AG04450 (cell line): ENCODE measurements at places on chromosomes 13 and 19.

- DNase-seq = no peak
These were observed 17.5 kb downstream of the MIPEP start for GRCh38 chr13:23871616-23872220.

DNA sequence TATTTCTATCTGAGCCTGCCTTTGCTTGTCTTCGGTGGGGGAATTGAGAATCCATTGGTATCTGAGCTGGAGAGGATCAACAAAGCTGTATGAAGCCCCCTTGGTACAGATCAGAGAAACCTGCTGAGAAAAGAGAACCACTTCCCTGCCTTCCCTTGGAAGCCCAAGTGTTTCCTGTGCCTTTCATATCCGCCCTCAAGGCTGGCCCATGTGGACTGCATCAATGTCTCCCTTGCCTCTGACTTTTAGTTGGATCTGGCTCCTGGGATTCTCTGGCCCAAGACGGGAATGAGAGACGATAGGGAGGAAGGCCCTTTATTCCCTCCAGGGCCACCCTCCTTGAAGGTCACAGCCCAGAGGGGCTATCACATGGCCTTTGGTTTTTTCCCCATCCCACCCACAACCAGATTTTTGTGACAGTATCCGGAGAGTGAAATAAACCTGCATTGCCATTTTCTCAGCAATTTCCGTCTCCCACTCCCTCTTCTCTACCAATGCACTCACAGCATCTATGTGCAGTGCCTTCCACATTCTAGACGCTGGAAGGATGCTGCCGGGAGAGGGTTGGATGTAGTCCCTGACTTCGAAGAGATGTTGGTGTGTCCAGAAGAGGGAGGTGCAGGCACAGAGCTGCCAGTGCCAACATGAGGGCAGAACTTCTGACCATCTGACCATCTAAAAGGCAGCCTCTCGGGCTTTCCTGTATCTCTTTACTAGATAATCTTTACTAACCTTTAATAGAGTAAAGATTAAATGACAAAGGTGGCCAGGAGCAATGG lies 63.8 kb downstream of the KCTD15 start:
- no peak for DNase-seq

GRCh38 chr13:111527614-111528229 lies 207.3 kb downstream of the TEX29 start:
- no peak for DNase-seq

DNA sequence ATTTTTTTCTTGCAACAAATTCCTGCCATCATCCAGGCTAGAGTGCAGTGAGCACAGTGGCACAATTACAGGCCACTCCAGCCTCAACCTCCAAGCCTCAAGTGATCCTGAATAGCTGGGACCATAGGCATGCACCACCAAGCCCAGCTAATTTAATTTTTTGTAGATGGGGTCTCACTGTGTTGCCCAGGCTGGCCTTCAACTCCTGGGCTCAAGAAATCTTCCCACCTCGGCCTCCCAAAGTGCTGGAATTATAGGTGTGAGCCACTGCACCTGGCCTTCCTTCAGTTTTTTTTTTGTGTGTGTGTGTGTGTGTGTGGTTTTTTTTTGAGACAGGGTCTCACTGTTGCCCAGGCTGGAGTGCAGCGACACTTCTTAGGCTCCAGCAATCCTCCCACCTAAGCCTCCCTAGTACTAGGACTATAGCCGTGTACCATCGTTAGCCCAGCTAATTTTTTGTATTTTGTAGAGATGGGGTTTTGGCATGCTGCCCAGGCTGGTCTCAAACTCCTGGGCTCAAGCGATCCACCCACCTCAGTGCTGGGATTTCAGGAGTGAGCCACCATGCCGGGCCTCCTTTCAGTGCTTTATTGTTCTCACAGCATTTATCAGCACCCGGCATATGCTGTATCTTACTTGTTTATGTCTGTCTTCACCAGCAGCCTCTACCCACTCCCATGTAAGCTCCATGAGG lies 5.9 kb upstream of the SRRM5 start:
- no peak for DNase-seq

- DNase-seq = no peak
These were observed 10.4 kb downstream of the CYP2S1 start for GRCh38 chr19:41203371-41203770.

- no peak for DNase-seq
These were observed 63.9 kb downstream of the CEBPG start for GRCh38 chr19:33437393-33437820.

- DNase-seq = no peak
These were observed 18.3 kb upstream of the UGGT2 start for GRCh38 chr13:96071504-96071903.

GRCh38 chr13:37475966-37476365 lies 122.6 kb downstream of the POSTN start:
- DNase-seq = no peak

- DNase-seq = no peak
These were observed 9.0 kb upstream of the ATXN8OS start for GRCh38 chr13:70098669-70099068.

- DNase-seq = no peak
These were observed 607.4 kb downstream of the EFNB2 start for GRCh38 chr13:105928048-105928447.

DNA sequence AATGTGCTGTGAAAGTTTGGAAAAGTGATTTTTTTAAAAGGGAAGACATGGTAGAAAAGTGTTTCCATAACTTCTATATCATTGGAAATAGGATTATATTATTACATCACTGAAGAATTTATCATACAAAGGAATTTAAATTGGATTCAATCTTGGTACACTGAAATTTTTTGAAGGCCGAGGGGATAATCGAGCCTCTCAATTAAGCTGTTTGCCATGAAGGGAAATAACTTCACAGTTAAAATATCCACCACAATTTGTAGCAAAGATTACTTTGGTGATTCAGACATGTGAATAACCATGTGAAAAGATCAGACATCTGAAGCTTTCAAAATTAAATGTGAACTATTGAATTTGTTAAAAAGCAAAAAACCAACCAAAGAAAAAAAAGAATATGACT lies 215.3 kb downstream of the KLF5 start:
- no peak for DNase-seq

GRCh38 chr13:105428811-105429210 lies 1106.7 kb downstream of the EFNB2 start:
- peak; percentile 20 for DNase-seq

- DNase-seq = no peak
These were observed 27.1 kb upstream of the MYCBP2 start for GRCh38 chr13:77353995-77354394.

DNA sequence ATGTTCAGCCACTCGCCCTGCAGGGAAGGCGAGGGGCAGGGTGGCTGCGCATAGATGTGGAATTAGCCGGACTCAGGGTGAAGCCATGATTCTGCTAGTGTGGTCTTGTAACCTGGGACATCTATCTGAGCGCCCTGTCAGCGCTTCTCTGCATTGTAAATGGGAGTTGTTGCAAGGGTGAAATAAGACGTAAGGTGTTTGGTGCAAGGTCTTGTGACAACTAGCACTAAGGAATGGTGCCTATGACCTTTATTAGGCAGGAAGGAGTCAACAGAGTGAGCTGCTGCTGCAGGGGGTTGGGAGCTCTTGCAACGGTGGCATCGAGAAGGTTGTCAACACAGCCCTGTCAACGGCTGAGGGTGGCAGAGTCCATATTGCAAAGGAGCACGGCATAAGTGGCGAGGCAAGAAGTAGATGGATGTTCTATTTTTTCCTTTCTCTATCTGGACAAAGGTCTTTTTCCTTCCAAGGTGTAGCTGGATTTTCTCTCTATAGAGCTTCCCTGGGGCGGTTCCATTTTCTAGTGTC lies 49.3 kb downstream of the IRS2 start:
- no peak for DNase-seq

- DNase-seq = no peak
These were observed 142.4 kb downstream of the MYCBP2 start for GRCh38 chr13:77184455-77184854.

DNA sequence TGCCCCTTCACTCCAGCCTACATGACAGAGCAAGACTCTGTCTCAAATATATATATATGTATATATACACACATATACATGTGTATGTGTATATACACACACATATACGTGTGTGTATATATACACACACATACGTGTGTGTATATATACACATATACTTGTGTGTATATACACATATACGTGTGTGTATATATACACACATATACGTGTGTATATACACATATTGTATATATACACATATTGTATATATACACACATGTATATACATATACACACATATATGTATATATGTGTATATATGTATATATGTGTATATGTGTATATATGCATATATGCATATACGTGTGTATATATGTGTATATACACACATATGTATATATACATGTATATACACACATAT lies 173.3 kb downstream of the GPC5 start:
- DNase-seq = no peak

DNA sequence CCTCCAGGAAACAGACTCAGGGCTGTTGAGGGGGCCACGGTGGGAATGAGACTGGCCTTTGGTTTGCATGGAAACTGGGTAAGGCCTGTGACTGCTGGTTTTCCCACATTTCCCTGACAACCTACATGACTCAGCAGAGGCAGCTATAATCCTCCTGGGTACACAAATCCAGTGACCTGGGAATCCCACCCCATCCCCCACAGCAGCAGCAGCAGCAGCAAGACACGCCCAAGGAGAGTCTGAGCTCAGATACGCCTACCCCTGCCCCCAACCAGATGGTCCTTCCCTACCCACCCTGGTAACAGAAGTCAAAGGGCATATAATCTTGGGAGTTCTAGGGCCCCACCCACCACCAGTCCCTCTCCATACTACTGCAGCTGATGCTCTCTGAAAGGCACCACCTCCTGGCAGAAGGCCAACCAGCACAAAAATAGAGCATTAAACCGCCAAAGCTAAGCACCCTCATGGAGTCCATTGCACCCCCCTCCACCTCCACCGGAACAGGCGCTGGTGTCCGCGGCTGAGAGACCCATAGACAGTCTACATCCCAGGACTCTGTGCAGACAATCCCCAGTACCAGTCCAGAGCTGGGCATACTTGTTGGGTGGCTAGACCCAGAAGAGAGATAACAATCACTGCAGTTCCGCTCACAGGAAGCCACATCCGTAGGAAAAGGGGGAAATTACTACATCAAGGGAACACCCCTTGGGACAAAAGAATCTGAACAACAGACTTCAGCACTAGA lies 237.2 kb upstream of the SPRY2 start:
- DNase-seq = no peak

- no peak for DNase-seq
These were observed 323.8 kb downstream of the LMO7 start for GRCh38 chr13:75959861-75960481.

DNA sequence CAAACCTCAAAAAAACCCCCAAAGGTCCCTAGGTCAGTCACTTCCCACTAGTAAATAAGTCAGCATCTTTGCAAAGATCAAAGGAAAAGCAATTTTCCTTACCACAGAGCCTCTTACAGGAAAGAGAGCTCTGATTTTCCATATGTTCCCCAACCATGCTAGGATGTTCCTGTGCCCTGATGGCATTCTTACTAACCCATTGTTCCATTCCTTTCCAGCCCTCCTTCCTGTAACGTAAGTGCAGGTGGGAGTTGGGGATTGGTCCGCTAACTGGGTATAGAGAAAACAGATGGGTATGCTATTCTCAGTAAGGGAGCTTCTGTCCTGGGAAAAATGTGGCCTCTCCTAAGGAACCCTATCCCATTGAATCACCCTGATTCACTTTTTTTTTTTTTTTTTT lies 14.3 kb downstream of the DPRX start:
- DNase-seq = no peak

- no peak for DNase-seq
These were observed 8.2 kb downstream of the ZNF439 start for GRCh38 chr19:11856596-11857250.

DNA sequence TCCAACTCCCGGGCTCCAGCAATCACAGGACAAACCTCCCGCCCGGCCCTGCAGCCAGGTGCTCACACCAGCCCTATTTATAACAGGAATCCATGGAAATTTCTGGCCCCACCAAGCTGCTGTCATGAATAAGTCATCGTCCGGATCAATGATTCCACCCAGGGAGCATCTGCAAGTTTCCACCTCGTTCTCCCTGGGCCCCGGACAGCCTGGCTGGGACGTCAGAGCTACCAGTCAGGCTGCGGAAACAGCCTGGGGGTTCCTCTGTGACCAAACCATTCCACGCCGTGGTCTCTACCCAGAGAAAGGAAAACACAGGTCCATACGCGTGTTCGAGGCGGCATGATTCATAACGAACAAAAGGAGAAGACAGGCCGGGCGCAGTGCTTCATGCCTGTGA lies 20.7 kb upstream of the PTBP1 start:
- DNase-seq = no peak

DNA sequence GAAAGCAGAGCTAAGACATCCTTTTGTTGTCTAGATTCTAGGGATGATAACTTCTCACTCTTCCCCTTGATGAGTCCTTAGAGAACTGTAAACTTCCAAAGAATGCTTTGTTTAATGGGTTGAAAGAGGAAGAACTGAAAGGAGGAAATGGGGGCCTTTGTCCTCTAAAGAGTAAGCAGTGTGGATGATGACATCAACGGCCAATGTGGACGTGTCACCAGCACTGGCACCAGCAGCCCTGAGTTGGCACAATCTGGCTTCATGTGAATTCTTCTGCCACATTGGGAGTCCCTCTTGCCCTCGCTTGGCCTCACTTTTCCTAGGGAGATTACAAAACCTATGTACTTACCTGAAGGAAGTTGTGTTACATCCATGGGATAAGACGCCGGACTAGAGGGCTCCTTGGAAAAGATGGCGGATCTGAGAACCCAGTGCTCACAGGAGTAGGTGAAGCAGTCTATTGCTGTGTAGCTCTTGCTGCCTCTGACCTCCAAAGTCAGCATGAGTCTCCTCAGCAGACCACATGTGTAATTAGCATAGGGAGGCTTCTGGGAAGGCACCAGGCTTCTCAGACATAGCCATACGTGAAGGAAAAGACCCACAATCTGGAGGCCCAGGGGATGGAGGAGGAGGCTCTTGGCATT lies 62.8 kb downstream of the RGCC start:
- DNase-seq = no peak

GRCh38 chr19:13986348-13986904 lies 19.7 kb downstream of the RFX1 start:
- DNase-seq = peak; percentile 52

DNA sequence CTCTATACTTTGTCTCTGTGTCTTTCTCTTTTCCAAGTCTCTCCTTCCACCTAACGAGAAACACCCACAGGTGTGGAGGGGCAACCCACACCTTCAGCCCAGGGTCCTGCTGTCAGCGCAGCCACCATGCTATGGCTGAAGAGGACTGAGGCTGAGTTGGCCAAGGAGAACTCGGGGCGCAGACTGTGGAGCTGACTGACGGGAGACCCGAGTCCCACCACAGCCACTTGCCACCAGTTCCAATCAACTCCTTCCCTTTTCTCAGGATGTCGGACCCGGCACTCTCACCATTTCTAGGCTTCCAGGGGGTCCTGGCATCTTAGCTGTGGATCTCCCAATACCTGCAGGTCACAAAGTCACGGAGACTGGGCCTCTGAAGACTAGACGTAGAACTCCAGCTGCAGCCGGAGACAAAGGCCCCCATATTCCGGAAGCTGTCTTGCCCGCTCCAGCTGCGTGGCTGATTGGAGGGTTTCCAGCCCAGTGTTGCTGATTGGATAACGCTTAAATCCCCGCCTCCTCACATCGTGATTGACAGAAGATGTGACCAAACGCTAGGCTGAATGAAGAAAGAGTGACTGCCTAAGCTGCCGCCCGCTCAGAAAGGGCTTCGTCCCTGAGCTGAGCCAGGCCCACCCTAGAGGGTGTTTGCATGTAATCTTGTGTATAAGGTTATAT lies 63.6 kb downstream of the ZNF429 start:
- no peak for DNase-seq
